ENCODE measurements at places on chromosomes 5 and 9.
A peak's percentile ranks its signal among the peaks of the same experiment; 100 is the strongest.

DNA sequence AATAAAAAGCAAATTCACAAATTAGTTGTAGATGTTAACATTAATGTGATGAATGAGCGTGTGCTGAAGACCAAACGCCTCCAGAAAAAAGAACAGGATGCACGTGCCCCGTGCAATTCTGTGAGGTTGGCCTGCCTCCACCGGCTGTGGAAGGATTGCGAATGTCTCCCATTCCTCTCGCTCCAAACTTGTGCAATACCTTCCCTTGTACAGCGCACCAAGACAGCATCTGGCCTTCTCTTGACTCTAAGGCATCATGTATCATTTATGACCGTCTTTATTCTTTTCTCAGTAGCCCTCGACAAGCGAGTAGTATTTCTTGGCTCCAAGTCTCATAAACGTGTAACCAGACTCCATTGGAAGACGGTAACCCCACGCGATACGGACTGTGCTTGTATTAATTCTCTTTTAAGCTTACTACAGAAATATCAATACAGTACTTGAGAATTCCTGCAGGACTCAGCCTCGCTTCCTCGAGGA is 1.5 kb upstream of the TESK1 start:
- DNase-seq, result peak; percentile 61

- no peak for DNase-seq
These were observed 170.1 kb upstream of the ZNF618 start for GRCh38 chr9:113705928-113706519.

DNA sequence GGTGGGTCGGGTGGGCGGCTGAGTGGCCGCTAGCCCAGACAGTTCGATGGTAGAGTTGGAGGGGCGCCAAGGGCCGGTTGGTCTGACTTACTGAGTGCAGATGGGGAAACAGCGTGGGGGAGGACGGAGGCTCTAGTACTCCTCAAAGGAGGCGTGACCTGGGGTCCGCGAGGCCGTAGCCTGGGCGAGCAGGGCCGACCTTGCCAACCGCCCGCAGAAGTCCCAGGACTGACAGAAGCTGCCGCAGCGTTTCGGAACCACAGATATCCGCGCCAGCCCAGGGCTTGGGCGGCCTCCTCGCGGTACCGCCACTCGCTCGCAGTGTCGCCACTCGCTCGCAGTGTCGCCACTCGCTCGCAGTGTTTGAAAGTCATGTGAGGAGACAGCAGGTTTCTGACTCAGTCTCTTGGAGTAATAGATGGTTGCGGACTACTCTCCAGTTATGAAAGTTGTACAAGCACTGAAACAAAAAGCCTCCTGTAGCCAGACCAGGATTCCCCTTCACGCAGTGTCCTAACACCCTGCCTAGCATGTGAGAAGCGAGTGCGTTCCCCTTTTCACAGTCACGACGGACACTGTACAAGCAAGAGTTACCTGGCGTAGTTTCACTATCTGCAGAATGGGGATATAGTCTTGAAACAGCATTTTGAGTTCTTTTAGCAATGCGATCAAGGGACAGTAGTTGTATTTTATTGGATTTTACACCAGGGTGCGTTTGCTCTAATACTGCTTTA is 674 bp downstream of the TMEM38B start:
- peak; percentile 65 for DNase-seq

DNA sequence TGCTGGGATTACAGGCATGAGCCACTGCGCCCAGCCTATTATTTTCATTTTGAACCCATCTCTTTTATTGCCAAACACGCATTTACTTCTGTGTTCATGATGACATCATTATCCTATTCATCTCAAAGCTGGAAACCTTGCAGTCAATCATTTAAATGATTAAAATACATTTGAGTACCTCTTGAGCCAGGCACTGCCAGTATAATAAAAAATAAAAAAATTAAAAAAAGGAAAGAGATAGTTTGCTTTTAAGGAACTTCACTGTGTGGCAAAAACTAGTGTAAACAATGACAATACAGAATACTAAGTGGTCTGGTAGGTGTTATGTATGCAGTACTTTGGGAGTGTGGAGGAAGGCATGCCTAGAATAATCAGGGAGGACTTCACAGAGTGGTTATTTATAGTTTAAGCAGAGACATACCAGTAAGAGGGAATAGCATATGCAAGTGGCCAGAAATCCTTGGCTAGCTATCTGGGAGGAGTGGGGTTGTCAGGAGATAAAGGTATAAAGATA is 8.6 kb downstream of the NSD1 start:
- no peak for DNase-seq

DNA sequence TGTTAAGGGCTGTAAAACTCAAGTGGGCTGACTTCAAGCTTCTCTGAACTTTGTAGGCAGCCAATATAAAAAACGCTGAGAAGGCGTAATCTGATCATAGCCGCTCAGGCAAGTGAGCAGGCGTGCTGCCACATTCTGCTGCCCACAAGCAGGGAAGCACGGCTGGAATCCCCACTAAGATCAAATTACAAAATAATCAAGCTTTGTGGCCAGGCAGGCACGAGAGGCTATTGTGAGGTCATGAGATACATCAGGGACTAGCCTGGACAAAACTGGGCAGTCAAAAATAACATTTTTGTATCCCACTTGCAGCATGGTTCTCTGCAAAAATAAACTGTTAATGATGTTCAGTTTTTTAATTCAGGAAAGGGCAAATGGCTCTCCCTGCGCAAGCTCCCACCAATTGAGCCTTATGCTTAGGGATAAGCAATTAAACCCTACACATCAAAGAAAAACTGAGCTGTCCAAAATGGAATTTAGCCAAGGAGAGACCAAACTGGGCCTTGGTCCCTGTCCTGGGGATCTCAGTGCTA is 64.0 kb downstream of the POU5F2 start:
- peak; percentile 41 for DNase-seq

GRCh38 chr9:94563548-94563947 is 8.7 kb downstream of the PCAT7 start:
- no peak for DNase-seq

DNA sequence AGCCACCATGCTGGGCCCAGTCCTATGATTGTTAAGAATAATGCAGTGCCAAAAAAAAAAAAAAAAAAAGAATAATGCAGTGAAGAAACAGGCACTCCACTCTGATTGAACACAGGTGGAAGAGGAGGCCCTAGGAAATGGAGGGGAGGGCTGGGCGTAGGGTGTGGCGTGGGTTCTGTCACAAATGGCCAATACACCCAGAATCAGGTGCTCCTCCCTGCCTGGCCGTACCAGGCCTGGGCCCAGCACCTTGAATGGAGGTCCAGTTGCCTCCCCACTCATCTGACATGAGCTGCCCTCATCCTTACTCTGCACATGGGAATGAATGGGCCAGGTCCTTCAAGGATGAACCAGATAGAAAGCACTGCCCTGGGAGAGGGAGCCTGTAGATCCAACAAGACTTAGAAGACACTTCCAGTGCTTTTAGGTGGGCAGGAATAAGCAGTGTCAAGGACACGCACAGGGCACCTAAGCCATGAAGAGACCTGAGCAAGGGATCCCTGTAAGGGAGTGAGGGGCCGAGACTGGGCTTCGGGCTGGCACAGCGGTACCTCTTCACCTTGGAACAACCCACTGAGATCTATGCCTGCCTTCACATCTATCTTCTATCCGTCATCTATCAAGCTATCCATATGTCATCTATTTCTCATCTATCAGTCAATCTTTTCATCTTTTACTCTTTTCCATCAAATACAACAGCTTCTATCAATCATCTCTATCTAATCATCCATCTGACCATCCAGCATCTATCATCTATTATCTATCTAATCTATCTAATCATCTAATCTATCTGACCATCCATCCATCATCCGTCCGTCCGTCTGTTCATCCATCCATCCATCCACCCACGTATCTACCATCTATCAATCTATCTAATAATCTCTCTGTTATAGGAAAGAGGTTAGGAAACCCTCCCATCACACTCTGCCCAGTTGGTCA is 15.9 kb downstream of the NINJ1 start:
- no peak for DNase-seq

- DNase-seq, result no peak
These were observed 5.7 kb upstream of the ICE1 start for GRCh38 chr5:5416733-5417132.

- no peak for DNase-seq
These were observed 46.3 kb downstream of the PAM start for GRCh38 chr5:102801371-102801770.

- no peak for DNase-seq
These were observed 102.2 kb downstream of the COL5A1 start for GRCh38 chr9:134743853-134744252.

- DNase-seq, result peak; percentile 65
These were observed 178.8 kb downstream of the SPOCK1 start for GRCh38 chr5:137320056-137321045.

- no peak for DNase-seq
These were observed 7.6 kb downstream of the RNU6ATAC start for GRCh38 chr9:134156564-134157377.

- no peak for DNase-seq
These were observed 10.2 kb downstream of the NREP start for GRCh38 chr5:111746791-111747190.

DNA sequence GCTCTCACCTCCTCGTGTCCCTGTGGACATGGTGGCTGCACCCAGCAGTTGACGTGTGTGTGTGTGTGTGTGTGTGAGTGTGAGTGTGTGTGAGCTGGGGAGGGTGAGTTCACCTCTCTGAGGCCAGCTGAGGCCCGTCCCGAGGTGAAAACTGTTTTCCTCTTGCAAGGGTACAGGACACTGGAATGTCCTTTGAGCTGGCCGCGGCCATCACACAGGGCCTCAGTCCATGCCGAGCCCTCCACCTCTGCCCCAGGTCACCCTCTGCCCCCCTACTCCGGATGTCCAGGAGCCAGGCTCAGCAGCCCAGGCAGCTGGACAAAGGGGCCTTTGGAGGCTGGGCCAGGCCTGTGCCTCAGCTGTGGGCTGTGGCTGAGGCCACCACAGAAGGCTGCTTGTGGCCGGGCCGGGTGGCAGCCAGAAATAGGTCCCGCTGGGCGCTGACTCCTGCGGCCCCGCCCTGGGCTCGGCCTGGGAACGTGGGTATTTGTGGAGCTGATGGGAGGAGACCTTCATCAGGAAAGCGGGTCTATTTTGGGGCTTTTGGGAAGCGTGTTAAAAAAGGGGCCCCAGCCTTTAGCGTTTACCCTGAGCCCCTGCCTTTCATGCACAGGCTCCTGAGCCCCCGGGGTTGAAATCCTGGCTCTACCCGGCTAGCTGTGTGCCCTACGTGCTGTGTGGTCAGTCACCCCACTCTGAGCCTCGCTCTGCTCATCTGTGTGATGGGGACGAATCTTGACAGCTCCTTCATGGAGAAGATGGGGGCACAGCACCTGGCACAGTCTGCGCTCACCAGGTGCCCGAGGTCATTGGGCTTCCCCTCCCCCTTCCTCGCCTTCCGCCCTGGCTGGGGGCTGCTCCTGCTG is 75.1 kb upstream of the IER5L start:
- DNase-seq, result no peak

DNA sequence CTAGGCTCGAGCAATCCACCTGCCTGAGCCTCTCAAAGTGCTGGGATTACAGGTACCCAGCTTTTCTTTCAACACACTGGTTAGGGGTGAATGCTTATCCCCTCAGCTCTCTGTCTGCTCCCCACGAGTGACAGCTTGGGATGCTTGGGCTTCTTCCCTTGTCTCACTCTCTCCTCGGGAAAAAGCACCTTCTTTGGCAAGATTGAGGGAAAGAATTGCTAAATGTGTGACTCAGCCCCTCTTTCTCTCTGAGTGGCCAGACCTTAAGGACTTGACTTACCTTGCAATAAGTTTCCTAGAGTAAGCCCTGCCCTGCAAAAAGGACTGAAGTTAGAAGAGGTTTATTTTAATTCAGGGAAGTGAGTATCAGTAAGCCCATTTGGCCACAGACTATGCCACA is 68.1 kb upstream of the ERBIN start:
- peak; percentile 64 for DNase-seq

DNA sequence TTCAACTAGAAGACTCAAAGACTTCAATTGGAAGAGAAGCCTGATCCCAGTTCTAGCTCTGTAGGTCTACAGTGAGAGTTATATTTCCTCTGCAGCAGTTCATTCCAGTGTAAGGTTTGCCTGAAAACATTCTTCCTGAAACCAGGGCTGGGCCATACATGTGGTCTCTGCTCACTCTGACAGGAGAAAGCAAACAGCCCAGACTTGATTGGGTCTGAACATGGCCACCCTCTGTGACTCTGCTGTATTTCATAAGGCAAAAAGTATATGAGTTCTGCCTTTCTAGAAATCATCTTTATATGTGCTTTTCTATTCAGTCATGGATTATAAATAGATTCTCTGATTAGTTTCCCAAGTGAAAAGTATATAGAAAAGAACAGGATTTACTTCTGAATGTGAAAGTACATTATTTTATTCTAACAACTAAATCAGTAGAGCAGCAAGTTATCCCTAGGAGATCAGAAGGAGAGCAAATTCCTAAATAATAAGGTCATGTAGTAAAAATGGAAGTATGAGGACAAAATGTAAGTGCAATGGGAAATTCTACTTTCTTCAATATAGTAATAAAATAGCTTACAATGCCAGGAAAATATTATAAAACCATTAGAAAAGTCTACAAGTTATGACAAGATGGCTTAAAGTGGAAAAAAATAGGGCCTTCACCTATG is 144.3 kb downstream of the EFNA5 start:
- peak; percentile 35 for DNase-seq

- DNase-seq, result no peak
These were observed 59.5 kb downstream of the ERMP1 start for GRCh38 chr9:5773324-5773999.

- no peak for DNase-seq
These were observed 449.2 kb downstream of the IRX1 start for GRCh38 chr5:4044881-4045280.

- DNase-seq, result peak; percentile 9
These were observed 555.3 kb upstream of the DAB2 start for GRCh38 chr5:39980056-39980455.

DNA sequence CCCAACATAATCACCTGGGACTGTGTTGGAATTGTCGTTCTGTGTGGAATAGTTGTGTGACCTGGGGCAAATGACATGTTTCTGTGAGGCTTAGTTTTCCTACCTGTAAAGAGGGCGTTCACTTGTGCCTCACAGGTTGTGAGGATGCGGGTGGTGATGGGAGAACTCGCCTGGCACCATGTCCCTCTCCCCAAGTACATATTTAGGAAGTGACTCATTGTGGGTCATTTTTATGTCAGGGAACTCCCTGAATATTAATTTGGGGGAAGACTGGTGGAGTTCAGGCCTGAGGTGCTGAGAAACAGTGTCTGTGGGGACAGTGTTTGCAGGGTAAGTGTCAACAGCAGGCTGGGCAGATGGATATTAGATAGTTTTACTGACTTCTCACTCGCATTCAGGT is 144.7 kb downstream of the KDM4C start:
- DNase-seq, result peak; percentile 46

DNA sequence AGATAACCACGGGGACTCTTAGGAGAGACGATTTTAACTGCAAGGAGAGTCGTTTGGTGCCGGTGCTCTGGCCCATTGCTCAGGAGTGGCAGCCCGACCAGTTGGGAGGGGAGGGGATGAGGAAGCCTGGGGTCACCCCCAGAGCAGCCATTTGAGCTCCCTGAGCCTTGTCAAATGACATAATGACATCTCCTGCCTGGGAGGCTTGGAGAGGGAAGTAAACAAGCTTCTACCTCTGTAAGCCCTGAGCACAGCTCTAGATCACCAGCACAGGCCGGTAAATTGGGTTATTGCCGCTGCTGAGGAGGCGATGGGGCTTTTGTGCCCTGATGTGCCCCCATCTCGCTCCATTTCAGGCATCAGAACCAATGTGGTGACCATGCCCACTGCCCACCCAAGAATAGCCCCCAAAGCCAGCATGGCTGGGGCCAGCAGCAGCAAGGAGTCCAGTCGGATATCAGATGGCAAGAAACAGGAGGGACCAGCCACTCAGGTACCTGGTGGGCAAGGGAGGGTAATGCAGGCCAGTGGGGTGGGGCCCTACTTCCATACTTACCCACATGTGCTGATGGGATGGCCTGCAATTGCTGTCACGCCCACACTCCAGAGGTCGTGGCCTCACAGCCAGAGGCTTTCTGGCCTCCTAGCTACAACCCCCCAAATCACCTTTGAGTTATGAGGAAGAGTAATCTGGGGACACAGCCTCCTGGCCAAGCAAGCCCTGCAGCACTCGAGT is 23.0 kb downstream of the CD74 start:
- DNase-seq, result no peak
